ENCODE measurements at places on chromosomes 5 and 9.

DNA sequence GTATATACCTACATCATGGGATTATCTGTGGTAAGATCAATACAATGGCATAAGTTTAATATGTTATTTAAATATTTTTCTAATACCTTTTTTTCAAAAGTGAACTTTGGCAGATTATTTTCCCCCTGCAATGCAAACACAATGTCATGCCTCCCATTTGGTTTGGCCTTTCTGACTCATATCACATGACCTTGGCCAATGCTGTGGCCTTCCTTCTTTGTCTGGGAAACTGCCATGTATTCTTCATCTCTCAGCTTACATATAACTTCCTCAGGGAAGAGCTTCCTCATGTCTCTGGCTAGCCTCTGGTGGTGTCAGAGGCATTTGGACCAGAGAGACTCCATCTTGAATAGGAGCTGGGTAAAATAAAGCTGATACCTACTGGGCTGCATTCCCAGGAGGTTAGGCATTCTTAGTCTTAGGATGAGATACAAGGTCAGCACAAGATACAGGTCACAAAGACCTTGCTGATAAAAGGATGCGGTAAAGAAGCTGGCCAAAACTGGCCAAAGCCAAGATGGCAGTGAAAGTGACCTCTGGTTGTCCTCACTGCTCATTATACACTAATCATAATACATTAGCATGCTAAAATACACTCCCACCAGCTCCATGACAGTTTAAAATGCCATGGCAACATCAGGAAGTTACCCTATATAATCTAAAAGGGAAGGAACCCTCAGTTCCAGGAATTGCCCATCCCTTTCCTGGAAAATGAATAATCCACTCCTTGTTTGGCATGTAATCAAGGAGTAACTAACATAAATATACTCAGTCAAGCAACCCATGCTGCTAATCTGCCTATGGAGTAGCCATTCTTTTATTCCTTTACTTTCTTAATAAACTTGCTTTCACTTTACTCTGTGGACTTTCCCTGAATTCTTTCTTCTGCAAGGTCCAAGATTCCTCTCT, 76.0 kb downstream of the C9orf153 start:
- DNase-seq: no peak

DNA sequence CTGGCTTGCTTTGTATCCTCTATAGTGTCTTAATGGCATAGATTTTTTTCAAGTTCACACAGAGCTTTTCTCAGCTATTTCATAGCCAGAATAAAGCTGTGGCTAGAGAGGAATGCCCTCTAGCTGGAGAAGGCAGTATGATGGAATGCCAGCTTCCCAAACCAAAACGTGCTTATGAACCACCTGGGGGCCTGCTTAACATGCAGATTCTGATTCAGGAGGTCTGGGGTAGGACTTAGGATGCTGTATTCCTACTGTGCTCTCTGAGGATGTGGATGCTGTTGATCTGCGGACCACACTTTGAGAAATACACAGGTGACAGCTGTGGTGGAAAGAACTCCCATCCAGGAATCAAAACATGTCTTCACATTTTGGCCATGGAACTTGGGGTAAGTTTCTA, 49.9 kb upstream of the DPYSL3 start:
- no peak for DNase-seq

DNA sequence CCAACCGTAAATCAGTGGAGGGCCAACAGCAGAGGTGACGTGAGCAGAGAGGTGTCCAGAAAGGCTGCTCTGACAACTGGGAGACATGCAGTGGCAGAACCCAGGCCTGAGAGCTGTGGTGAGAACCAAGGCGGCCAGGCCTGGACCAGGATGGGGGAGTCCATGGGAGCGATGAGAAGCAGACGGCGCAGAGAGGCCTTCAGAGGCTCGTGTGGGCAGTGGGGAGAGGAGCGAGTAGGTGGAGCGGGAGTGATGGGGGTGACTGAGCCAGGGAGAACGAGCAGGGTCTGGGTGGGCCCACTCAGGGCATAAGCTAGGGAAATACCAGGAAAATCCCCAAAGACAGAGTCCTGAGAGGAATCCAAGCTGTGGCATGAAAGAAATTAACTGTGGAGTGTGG, 7.9 kb upstream of the IL3 start:
- no peak for DNase-seq

DNA sequence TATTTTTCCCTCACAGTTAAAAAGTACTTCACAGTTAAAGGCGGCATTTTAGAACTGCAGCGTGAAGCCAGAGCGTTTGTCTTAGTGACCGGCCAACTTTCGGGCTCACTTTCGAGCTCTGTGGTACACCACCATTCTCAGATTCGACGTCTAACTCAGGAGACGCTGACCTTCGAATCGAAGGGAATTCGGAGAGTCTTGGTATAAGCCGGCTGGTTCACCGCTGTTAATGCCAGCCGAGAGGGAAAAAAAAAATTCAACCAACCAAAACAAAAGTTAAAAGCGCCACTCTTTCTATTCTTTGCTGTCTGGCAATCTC, 544 bp upstream of the SNX24 start:
- DNase-seq: no peak

DNA sequence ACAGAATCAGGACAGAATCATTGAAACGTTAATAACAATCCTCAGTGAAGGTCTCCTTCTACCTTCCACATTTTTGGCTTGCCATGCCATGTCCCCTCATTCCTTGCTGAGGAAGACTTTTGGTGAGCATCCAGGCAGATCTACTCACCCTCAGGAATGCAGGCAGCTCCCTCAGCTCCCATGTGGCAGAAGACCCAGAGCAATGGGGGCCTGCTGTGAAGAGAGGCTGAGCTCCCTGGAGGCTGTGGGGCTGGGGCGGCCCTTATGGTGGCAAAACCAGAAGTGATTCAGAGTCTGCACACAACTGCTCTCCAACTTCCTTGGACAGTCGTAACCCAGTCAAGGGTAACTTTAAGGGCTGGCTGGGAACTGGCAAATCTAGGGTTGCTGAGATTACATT, 247.2 kb upstream of the EFNA5 start:
- DNase-seq: no peak

DNA sequence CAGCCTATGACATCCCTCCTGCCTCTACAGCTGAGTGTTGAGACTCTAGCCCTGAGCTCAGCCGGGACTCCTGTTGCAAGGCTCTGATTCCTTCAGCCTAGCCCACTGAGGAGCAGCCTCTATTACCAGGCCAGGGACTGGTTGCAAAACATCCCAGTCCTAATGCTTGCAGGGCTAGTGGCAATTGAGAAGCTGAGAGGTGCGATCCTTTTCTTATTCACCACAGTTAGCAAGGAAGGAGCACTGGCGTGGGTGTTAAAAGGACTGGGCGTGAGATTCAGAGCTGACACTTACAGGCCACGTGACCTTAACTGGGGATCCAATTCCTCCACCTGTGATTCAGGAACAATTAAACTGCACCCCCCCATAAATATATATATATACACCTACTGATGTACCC, 58.8 kb downstream of the GARNL3 start:
- no peak for DNase-seq

DNA sequence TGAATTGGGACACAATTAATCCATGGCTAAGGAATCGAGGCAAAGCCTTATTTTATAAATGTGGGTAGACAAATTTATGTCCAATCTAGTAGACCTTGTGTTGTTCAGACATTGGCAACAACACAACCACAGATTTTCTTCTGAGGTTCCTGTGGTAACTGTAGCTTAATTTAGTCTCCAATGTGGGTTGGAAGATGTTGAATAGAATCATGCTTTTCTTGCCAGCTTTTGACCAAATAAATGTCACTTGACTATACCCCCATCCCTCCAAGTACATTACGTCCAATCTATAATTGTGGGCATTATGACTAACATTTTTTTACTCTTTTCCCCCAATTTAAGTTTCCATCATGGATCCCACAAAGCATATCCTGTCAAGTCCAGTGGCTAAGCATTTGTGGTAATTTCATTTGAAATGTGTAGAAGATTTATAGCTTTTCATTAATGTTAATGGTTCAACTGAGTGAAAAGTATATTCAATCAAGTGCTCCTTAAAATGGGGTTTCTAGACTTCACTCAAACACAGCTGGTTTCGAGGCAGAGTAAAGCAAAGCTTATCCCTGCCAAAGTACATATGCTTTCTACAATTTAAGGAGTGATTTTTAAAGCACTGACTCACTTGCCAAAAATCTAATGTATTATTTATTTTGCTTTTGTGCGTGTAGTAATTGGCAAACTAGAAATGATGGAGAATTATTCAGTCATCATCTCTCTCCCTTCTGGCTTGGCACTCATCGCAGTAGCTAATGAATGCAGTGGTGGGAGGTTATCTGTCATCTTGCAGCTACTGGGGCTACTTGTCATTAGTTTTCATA, 141.8 kb downstream of the FAM174A start:
- no peak for DNase-seq

DNA sequence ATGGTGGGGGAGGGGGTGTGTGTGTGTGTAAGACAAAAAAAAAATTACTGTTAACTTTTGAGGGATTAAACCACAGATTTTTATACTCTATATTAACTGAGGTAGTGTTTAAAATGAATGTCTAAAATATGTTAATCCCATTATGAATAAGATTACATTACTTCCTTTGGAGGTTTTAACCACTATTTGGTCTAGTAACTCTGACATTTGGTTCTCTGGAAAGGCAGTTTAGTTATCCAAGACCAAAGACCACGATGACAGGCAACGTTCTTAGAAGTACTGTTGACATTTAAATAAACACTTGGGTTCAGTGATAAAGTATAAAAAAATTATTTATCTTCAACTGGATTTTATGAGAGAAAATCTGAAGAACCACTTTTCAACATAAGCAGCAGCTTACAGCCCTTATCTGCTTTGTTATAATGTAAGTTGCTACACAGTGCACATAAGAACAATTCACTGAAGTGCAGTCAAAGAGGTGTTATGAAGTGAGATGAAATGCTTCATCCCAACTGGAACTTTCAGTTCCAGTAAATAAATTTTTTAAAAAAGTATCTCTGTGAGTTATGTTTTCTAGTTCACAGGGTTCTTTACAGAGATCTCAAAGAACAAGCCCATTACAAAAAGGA, 94.5 kb downstream of the OSMR start:
- no peak for DNase-seq

DNA sequence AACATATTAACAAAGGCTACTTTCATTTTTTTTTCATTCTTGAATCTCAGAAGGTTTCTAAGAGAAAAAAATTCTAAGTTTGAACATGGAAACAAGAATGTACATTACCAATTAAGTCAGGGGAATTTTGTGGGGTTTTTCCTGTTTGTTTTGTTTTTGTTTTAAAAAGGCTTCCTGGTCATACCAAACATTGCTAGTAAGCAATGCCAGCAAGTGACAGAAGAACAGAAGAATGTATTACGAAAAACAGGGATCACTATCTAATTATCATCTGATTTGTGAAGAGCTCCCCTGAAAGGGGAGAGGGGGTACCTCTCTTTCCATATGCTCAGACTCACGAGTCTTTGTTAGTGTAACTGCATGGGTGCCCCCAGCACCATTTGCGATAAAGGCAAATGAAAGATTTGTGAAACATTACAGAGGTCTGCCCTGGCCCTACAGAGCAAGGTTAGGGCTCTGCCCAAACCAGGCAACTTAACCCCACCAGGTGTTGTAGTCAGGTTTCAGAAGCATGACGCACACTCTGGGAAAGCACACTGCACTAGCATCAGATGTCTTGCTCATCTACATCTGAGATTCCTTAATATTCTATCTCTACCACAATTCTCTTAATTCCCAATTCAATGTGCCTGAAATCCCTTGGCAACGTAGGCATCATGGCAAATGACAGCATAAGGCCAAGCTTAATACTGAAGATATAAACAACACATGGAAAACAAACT, 268.2 kb downstream of the MLLT3 start:
- DNase-seq: no peak

- DNase-seq: no peak
These were observed 90.2 kb downstream of the RAPGEF1 start for GRCh38 chr9:131649646-131650045.

DNA sequence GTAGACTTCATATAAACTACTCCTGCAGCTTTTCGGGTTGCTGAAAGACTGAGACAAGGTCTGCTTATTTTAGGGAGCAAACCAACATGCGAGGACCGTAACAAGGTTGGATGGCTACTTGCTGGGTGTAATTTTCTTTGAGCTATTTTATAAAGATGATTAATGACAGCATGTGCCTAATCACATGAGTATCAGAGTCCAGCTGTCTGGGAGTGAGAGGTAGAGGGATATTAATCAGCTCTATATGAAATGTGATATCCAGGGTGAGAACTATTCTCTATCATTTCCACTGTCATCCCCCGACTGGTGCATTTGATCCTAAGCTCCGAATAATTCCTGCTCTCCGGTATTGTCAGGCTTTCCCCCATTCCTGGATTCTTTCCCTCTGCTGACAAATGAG, 193.8 kb upstream of the HMHB1 start:
- DNase-seq: no peak

- no peak for DNase-seq
These were observed 11.7 kb upstream of the STING1 start for GRCh38 chr5:139494256-139494655.

GRCh38 chr5:67037171-67037570, 159.4 kb downstream of the CD180 start:
- no peak for DNase-seq

GRCh38 chr5:84372066-84372695, 12.5 kb downstream of the EDIL3 start:
- DNase-seq: no peak

- no peak for DNase-seq
These were observed 608.9 kb downstream of the IRX1 start for GRCh38 chr5:4204276-4205141.

DNA sequence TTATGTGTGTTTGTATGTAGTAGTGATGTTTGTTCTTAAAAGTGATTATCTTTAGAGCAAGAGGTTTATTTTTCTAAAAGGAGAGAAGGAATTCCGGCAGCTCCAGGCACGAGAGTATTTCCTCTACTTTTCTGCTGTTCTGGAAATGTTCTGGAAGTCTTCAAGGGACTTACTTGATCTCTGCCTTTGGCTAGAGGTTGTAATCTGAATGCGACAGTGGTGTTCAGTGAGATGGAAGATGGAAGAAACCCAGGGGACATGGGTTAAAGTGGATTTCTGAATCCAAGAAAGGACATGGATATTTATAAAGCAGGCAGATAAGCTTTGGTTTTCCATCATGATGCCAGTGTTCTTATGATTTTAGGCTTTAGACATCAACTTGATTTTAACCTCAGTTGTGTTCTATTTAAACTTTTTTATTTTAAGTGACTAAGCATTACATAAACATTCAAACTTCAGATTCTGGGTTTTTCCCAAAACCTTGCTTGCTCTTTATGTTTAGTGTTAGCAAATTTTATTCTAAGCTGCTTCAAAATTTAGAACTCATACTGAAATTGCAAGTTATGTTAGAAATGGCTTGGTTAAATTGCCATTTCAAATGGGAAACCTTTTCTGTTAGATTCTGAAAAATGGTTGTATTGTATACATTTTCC, 3.6 kb downstream of the GPR21 start:
- DNase-seq: no peak

GRCh38 chr9:134629061-134629585, 12.5 kb upstream of the COL5A1 start:
- DNase-seq: no peak

Measured in activated CD8-positive, alpha-beta memory T cell treated with anti-CD3 and anti-CD28 coated beads for 48 hours (primary cell).